T-helper 22 cell (primary cell): ENCODE measurements at places on chromosomes 7 and 10.

- DNase-seq = no peak
Measured at GRCh38 chr7:127798769-127799372, 146.9 kb downstream of the SND1 start.

- no peak for DNase-seq
Measured at GRCh38 chr7:53520841-53521240, 485.4 kb downstream of the POM121L12 start.

GRCh38 chr10:35327790-35328403 is 8.4 kb upstream of the CCNY start:
- no peak for DNase-seq

DNA sequence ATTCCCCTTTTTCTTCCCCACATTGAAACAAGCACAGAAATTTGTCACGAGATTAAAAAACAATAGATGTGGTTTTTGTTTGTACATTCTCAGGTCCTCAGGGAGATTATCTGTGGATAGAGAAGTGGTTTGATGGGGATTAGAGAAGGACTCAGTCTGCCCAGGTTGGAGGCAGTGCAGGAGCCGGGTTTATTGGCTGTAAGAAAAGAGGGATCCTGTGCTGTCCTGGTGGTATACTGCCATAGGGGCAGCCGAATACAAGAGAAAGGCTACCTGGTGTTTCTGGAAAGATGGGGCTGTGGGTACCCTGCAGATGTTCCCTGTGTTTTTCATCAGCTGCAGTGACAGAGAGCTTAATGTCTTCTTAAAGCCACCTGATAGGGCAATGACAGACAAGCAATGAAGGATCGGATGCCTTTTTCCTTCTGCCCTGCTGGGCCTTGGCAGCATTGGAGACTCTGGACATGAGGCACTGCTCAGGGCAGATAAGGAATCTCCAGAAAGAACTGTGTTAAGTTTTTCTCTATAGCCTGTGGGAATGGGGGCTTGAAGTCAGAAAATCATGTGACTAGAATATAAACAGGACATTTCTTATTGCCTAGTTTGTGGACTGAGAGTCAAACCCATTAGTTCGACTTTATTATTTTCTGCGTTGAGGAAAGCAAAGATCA is 18.1 kb upstream of the GPR141 start:
- no peak for DNase-seq

- DNase-seq = no peak
Measured at GRCh38 chr10:11743461-11744338, 1.5 kb downstream of the ECHDC3 start.

- peak; percentile 25 for DNase-seq
Measured at GRCh38 chr7:104923010-104923421, 91.0 kb upstream of the KMT2E start.

- DNase-seq = no peak
Measured at GRCh38 chr10:104066945-104067344, 18.7 kb downstream of the COL17A1 start.
